ENCODE measurements at places on chromosomes 4 and X. TPM values are rescaled to one million over a fixed set of nuclear protein-coding genes. Genes with fewer than 3 reads are reported as not detected.

- no peak for DNase-seq
Observed at GRCh38 chrX:40127052-40127451, 29.3 kb upstream of the BCOR start.

DNA sequence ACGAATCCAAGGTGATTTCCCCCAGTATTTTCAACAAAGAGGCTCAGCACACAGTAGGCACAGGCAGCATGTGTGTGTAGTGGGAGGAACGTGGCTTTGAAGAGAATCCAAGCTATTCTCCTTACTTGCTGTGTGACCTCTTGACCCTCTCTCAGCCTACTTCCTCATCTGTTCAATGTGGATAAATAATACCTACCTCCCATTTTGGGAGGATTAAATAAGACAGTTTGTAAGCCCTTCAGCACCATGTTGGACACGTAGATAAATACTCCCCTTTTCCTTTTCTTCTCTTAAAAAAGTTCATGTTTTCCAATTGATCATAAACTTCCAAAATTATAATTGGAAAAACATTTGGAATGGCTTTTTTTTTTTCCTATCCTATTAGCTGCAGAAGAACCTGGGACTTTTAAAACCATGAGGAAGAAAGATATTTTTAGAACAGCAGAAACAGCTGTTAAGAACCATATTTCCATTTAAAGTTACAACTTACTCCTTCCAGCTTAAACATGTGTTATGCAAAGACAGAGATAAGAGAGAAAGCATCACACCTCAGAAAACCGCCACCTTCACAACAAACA is 56.1 kb upstream of the TMEM131L start:
- no peak for DNase-seq

Gene TGIF2LX
- polyA plus RNA-seq, result not detected

Gene RBMXL3
- polyA plus RNA-seq, result not detected

DNA sequence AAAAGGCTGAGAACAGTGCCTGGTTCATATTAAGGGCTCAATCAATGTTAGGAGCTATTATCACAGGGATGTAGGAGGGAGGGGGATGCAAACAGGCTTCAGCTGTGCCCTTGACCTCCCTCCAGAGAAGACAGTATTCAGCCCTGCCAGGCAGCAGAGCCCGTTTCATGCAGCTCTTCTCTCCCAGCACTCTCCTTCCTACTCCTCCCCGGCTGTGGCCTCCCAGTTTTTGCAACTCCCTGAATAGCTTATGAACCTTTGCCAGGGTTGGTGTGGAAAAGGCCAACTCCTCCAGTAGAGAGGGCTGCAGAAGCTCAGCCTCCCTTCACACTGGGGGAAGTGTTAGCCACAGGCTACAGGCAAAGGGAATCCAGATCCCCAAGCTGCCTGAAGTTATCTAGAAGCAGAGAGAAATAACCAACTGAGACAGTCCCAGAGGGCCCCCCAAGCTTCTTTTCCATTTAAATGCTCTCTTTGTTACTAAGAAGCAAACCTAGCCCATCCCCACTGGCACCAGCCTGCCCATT is 31.7 kb upstream of the APLN start:
- DNase-seq, result no peak

Gene TAF7L
- polyA plus RNA-seq, result 0.04 TPM

Gene POU3F4
- not detected for polyA plus RNA-seq

DNA sequence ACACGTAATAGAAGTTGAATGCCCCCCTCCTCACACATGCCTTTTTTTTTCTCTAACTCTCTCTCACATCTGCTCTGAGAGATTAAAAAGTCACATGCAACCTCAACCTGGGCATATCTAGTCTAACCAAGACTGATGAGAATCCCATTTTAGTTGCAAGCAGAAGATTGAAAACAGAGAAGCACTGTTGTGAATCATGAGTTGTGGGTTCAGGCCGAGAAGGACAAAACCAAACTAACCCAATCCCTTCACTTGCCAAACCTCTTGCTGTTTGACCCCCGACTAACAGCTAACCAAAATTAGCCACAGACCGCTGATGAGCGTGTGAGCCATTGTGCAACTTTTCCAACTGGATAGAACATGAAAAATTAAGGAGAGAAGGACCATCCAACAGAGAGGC is 31.8 kb downstream of the CXCL1 start:
- DNase-seq, result no peak

- no peak for DNase-seq
Observed at GRCh38 chrX:8864161-8864560, 63.0 kb upstream of the FAM9A start.

DNA sequence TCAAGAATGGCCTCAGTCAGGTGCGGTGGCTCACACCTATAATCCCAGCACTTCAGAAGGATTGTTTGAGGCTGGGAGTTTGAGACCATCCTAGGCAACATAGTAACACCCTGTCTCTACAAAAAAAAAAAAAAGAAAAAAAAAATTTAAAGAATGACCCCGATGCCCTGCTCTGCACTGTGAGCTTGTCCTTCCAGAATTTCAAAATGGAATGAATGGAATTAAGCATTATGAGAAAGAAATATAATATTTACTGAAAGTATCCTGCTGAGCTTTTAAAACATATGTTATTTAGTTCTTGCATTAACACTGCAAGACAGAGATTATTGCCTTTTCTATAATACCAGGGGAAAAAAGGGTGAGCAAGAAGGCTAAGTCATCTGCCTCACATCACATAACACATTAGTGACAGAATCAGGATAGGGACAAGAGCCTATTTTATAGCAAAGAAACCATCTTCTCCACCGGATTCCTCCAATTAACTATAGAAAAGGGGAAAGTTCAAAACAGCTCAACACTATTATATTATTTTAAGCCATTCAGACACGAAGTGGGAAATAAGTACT is 41.9 kb upstream of the GAB1 start:
- no peak for DNase-seq

Gene GLOD5
- not detected for polyA plus RNA-seq

DNA sequence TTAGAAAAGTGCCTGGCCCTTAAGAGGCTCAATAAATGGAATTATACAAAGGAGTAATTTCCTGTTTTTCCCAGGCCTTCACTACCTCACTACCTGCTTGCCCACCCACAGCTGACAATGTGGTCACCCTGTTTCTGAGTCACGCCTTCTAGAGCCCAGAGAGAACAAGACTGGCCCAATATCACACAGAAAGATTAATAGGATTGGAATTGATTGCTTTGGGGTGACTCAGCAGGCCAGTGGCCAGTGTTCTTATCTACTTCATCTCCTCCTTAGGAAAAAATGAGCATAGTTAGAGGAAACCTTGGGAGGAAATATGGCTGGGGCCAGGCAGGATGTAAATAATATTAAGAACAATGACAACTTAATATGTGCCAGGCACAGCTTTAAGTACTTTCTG is 4.5 kb upstream of the FGF16 start:
- no peak for DNase-seq
